NCI-H1694 (cell line): ENCODE measurements at places on chromosomes 4 and X.

- DNase-seq, result no peak
Measured at GRCh38 chrX:11172415-11172814, 61.3 kb downstream of the HCCS start.

GRCh38 chr4:38939165-38939564 lies 71.6 kb downstream of the FAM114A1 start:
- DNase-seq, result no peak

DNA sequence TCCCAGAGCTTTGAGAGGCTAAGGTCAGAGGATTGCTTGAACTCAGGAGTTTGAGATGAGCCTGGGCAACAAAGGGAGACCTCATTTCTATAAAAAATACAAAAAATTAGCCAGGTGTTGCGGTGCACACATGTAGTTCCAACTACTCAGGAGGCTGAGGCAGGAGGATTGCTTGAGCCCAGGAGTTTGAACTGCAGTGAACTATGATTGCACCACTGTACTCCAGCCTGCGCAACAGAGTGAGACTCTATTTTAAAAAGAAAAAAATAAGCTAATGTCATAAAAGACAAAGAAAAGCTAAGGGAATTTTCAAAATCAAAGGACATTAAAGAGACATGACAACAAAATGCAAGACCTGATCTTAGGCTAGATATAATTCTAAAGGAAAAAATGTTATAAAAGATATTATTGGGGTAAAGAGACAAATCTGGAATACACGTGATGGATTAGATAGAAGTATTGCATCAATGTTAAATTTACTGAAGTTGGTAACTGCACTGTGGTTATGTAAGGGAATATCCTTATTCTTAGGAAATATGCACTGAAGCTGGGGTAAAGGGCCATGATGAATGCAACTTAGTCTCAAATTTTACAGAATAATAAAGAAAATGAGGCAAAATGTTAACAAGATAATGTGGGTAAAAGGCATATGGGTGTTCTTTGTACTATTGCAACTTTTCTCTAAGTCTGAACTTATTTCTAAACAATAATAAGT lies 75.2 kb downstream of the SPRY1 start:
- no peak for DNase-seq

DNA sequence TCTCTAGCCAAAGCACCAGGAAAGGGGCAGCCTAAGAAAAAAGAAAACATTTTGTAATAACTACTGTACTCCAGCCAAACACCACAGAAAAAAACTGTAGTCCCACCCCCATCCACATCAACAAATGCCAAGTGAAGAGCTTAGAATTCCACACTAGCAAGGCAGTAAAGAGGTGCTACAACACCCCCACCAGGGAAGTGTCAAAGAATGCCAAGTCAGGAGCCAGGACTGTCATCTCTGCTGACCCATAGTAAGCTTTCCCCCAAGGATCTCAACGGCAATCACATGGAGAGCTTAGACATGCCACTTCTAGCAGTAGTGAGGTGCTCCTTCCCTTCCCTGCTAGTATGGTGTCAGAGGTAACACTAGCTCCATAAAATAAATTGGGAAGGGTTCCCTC lies 34.4 kb upstream of the CCDC160 start:
- DNase-seq, result no peak

- no peak for DNase-seq
Measured at GRCh38 chrX:641671-642435, 11.3 kb downstream of the SHOX start.
